ENCODE measurements at places on chromosomes 7 and 10.

- DNase-seq = no peak
Measured at GRCh38 chr10:13913897-13914296, 327.1 kb downstream of the PRPF18 start.

- no peak for DNase-seq
Measured at GRCh38 chr7:16579216-16579615, 52.6 kb downstream of the LRRC72 start.

DNA sequence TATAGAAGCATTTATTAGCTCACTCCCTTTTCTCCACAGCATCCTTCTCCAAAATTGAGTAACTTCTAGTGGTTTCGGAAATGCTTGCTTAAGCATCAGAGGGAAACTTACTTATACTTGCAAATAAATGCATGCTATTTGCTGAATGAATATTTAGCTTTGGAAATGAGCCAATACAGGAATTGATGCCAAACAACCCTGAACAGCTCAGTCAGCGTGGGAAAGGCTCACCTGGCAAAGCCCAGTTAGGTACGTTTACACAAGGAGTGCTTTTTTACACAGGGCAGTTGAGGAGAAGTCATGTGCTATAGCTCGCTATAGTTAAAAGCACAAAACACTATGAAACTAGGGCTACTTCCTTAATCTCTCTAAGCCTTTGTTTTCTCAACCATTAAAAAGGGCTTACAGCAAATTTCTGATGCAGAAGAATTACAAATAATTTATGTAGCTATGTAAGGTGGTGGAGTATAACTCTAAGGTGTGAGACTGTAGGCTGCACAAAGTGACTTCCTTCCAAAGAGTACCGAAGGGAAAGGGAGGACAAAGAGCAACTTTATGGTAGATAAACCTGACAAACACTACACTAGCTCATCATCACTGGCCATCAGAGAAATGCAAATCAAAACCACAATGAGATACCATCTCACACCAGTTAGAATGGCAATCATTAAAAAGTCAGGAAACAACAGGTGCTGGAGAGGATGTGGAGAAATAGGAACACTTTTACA, 498.2 kb downstream of the PHTF2 start:
- DNase-seq = no peak

DNA sequence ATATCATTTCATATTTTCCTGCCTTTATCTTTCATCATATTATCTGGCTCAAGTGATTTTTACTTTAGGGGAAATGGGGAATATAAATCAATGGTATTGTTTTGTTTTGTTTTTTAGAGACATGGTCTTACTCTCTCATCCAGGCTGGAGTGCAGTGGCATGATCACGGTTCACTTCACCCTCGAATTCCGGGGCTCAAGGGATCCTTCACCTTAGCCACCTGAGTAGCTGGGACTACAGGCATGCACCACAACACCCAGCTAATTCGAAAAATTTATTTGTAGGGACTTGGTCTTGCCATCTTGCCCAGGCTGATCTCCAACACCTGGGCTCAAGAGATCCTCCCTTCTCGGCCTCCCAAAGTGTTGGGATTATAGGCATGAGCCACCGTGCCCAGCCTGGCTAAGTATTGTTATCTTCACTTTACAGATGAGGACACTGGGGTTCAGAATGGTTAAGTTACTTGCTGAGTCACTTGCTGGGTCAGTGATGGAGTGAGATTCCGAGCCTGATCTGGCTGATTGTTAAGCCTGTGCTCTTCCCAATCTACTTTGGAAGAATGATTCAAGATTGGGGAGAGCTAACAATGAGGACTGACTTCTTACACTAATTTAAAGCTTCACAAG, 3.7 kb upstream of the SLC16A9 start:
- DNase-seq = no peak

DNA sequence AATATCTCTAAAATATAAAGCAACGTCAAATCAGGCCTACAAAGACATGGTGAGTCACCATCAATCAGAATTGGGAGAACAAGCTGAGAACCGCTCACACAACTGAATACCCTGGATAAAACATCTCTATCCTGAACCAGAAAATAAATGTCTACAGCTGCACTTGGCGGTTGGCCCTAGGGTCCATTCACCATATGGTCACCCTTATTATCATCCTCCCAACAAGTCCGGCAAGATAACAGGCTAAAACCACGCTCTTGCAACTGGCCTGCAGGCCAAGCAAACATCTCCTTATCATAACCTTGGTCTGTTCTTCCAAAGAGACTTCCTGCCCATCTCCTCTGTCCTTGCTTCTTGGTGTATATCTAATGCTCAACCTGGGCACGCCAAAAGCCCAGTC, 310.7 kb downstream of the CALN1 start:
- DNase-seq = no peak

GRCh38 chr10:15092855-15093408, 4.2 kb upstream of the RPP38 start:
- no peak for DNase-seq

DNA sequence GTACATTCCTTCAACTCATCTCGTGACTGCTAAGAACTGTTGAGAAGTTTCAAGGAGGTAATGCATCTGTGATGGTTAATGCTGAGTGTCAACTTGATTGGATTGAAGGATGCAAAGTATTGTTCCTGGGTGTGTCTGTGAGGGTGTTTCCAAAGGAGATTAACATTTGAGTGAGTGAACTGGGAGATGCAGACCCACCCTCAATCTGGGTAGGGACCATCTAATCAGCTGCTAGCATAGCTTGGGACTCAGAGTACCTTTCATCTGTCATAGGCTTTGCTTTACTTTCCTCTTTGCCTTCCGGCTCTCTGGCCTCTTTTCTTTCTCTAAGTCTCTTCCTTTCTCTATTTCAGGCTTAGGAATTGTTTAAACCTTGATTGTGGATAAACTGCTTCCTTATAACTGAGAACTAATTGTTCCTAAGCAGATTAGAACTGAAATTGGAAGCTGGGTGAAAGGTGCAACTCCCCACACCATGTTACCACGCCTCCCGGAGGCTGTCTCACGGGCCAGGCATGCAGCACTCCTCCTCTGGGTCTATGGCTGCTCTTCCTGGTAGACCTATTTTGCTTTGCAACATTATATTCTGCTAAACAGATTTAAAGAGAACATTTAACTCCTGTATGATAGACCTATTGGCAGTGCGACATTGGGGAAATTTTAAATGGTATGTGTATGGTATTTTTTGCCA, 298.2 kb downstream of the CCSER2 start:
- DNase-seq = no peak

DNA sequence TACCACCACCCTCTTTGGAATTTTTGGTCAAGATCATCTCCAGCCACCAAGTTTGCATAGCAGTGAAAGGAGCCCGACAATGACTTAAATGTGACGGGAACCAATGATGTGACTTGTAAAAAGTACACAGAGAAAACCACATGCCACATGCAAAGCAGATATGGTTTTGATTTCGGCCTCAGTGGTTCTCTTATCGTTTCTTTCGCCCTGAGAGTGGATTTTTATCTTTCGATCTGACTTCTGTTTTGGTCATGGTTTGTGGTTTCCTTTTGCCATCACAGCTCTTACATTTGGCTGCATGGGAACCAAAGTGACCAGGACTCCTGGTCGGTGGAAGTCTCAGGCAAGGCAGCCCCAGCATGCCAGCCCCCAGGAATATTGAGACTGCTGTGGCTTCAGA, 31.5 kb downstream of the TCF7L2 start:
- no peak for DNase-seq

DNA sequence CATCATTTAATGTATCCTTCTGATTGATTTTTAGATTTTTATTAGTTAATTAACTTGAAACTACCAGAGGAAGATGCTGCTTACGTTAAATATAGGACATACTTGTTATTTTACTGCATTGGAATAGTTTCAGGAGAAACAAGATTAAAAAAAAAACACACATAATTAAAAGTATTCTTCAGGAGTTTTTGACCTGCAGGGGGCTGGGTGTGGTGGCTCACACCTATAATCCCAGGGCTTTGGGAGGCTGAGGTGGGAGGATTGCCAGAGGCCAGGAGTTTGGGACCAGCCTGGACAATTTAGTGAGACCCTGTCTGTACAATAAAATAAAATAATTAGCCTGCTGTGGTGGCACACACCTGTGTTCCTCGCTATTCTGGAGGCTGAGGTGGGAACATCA, 10.7 kb downstream of the CBLL1 start:
- DNase-seq = no peak

DNA sequence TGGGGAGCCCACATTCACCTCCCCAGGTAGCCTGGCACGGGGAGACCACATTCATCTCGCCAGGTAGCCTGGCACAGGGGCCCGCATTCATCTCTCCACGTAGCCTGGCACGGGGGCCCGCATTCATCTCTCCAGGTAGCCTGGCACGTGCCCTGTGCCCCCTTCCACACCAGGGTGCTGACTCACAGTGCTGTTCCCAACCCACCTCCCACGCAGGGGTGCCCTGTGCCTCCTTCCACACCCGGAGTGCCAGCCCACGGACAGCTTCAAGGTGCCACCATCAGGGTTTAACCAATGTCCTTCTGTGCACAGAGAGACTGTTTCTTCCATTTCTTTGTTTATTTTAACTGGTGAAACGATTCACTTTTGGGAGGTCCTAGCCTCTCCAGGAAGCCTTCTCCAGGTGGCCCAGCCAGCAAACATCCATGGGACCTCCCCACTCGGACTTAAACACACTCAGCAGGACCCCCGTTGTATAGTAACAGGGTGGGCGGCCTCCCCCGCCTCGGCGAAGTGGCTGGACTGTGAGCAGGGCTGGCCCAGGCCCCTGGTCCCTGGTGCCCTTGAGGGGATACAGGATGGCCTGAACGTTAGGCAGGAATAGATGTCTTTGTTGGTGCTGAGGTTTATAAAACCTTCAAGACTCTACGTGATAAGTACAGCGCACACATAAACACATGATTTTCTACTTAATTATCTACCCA, 41.1 kb upstream of the FOXL3 start:
- no peak for DNase-seq

DNA sequence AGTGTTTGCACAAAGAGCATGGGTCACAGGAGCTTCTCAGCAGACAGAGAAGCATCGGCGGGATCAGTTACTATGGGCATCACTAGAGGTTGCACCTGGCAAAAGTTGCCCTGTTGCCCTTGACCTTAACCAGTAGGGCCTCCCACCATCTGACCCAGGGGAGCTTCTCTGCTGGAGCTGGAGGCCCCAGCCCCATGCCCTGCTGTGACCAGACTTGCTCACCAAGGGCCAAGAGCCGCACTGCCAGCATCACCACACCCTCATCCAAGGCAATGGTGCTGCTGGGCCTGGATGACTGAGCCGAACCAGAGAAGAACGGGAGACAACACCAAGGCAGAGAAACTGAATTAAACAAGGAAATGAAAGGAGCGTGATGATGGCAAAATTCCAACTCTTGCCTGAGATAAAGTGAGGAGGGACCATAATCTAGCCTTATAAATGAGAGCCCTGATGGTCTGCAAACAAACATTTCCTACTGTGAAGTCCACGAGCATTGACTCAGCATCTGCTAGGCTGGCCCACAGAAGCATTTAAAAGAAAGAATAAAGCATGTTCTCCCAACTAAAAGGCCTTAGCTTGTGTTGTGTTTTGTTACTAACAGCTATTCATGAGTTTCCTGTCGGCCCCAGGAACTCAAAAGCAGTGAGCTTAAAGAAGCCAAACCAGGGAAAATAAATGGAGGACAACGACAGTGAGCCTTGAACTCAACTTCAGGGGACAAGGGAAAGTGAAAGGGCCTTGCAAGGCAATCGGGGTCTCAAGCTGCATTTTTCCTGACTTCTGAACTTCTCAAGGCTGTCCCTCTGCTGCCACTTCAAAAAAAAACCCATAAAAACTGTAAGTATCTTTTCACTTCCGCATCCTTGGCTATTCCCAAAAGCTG, 60.4 kb downstream of the AFAP1L2 start:
- DNase-seq = no peak

- no peak for DNase-seq
Measured at GRCh38 chr10:4526311-4526731, 299.7 kb upstream of the AKR1E2 start.

DNA sequence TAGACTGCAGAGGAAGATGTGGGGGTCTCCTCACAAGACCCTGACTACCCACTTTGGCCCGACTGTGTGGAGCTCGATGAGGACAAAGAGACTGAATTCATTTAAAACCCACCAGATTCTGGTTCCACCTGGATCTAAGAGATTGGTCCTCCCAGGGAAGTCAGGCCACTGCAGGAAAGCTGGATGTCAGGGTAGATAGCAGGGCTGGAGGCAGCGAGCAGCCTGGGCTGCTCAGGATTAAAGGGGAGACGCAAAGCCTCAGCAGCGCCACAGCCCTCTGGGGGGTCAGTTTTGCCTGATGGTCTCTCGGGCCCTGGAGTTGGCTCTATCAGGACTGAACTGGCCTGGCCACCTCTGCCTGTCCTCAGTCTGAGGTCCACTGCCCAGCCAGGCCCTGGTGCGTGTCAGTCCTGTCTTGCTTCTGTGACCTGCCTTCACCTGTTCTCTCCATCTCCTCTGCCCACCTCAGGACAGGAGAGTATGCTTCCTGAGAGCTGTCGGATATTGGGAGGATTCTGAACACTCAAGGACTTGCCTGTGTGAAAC, 12.2 kb upstream of the KLRG2 start:
- DNase-seq = no peak

DNA sequence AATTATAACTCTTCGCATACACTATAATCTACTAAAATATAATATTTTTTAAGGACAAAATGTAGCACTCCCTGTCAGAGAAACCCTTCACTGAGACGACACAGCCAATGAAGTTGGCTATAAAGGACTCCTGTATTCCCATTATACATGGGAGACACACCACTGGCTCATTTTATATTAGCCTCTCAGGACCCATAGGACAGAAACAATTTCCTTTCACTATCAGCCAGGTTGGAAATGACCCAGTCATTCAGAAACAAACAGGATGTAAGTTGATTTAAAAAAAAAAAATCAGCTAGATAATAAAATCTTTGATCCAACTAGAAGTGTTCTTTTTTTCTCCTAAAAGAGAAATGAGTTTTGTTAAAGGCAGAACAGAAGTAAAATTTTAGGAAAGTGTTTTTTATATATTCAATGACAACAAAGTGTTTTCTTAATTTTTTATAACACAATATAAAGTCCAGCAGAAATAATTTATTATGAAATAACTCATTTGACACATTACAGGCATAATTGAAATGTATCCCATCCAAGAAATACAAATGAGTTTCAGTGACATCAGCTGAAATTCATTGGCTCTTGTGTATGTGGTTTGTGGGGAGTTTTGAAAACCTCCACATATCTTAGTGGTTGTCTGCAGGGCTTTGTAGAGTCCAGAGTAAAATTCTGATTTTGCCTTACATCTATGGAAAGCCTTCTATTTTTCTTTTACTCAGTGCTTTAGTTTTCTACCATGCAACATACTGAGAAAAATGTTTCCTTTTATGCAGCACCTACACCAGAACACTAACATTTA, 64.1 kb downstream of the CTTNBP2 start:
- no peak for DNase-seq

Measured in activated T-helper 9 cell treated with anti-CD3 and anti-CD28 coated beads, Interleukin-2, amount 50 U/mL, for 16 hours (primary cell).